ENCODE measurements at places on chromosomes 1 and 21. TPM values are rescaled to one million over a fixed set of nuclear protein-coding genes. Genes with fewer than 3 reads are reported as not detected.

GRCh38 chr1:216310776-216311175, 112.5 kb downstream of the USH2A start:
- no peak for DNase-seq
- H3K36me3 ChIP-seq: no peaks in the 10 kb centered on the region
- H3K4me3 ChIP-seq: no peak overlapping the region
- H3K27me3 ChIP-seq: no peaks in the 10 kb centered on the region
- no peaks in the 10 kb centered on the region for H3K4me1 ChIP-seq

DNA sequence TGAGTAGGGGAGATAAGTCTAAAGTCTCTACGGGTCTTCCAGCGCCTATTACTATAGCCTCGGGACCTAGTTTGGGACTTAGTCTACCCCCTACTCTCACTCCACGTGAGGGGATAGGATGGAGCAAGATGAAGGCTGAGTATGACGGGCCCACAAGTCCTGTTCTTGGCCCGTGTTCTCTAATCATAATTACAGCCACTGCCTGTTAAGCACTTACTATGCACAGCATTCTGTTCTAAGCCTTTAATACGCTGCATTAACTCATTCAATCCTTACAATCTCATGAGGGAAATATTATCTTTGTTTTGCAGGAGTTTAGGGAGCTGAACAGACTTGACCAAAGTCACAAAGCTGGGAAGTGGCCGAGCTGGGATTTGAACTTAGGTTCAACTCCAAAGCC, 23.9 kb upstream of the EPB41 start:
- DNase-seq: no peak
- H3K27me3 ChIP-seq: no peaks in the 10 kb centered on the region
- no peaks in the 10 kb centered on the region for H3K36me3 ChIP-seq
- H3K27ac ChIP-seq: no peak overlapping the region
- peaks cover 19% of the 10 kb centered on the region for H3K4me1 ChIP-seq
- no peak overlapping the region for H3K4me3 ChIP-seq

GRCh38 chr21:17819877-17820229, 697 bp upstream of the C21orf91 start:
- no peaks in the 10 kb centered on the region for H3K36me3 ChIP-seq
- no peaks in the 10 kb centered on the region for H3K4me1 ChIP-seq
- peak overlapping the region; percentile 90 for H3K27ac ChIP-seq
- H3K27me3 ChIP-seq: no peaks in the 10 kb centered on the region
- peak overlapping the region; percentile 86 for H3K4me3 ChIP-seq

DNA sequence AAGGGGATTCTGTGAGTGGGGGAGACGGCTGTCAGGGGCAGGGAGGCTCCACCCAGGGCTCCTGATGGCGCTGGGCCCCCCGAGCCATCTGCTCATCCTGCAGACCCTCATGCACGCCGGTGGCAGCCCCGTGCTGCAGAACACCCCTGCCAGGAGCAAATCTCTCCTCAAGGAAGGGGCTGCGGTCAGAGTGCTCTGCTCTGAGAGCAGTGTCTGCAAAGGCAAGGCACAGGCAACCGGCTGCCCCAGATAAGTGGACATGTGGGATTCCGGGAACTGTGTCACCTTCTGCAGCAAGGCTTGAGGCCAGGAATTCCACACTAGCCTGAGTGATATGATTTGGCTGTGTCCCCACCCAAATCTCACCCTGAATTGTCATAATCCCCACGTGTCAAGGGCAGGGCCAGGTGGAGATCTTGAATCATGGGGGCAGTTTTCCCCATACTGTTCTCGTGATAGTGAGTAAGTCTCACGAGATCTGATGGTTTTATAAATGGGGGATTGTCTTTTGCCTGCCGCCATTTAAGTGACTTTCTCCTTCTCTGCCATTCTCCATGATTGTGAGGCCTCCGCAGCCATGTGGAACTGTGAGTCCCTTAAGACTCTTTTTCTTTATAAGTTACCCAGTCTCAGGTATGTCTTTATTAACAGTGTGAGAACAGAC, 101.0 kb downstream of the PDE9A start:
- no peaks in the 10 kb centered on the region for H3K4me1 ChIP-seq
- no peak overlapping the region for H3K4me3 ChIP-seq
- no peak overlapping the region for H3K27ac ChIP-seq
- DNase-seq: no peak

GRCh38 chr1:162389971-162390370, 8.4 kb downstream of the C1orf226 start:
- H3K36me3 ChIP-seq: no peaks in the 10 kb centered on the region
- DNase-seq: no peak
- no peaks in the 10 kb centered on the region for H3K4me1 ChIP-seq
- no peak overlapping the region for H3K4me3 ChIP-seq
- H3K27ac ChIP-seq: no peak overlapping the region
- no peaks in the 10 kb centered on the region for H3K27me3 ChIP-seq

SLAMF7 gene
- total RNA-seq: not detected

DNA sequence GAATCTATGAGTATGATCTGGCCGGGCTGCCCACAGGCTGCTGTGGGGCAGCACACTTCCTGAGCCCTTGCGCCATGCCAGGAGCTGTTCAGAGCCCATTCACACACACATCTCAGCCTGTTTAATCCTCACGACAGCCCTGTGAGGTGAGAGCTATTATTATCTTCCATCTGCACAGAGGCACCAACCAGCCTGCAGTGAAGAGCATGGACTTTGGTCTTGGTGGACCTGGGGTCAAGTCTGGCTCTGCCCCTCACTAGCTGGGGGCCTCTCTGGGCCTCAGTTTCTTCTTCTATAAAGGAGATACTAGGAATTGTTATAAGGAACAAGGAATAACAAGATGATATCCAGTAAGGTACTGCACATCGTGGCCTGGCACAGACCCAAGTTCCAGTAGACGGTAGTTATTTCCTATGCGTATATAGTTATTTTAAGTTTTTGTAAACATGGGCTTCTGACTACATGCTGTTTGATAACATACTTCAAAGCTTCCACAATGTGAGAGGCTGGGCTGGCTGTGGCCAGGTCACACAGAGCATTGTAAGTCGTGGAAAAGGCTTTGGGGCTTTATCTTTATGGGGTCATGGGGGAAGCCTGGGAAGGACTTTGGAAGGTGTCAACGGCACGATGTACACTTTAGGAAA, 3.4 kb upstream of the PADI2 start:
- H3K27ac ChIP-seq: no peak overlapping the region
- DNase-seq: no peak
- no peak overlapping the region for H3K4me3 ChIP-seq
- peaks cover 6% of the 10 kb centered on the region for H3K4me1 ChIP-seq

All from heart left ventricle (tissue), 16 donors.